ENCODE measurements at places on chromosomes 13 and 19.

GRCh38 chr19:36245210-36246005, 30.5 kb downstream of the ZNF146 start:
- no peak for DNase-seq

- no peak for DNase-seq
Measured at GRCh38 chr19:12187625-12188024, 24.7 kb downstream of the ZNF136 start.

- no peak for DNase-seq
Measured at GRCh38 chr19:1239420-1239795, 1.6 kb upstream of the CBARP start.

DNA sequence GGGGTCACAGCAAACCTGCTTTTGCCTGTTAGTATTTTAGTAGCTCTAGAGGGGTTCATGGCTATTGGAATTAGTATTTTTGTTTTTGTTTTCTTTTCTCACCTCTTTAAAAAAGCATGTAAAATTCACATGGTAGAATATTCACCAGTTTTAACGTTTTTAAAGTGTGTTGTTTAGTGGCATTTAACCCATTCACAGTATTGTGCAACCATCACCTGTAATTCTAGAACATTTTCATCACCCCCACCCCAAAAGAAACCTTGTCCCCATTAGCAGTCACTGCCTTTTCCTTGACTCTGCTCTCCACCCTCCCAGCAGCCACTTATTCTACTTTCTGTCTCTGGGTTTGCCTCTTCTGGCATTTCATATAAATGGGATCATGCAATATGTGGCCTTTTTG, 39.8 kb downstream of the GATAD2A start:
- DNase-seq = no peak

- DNase-seq = peak; percentile 19
Measured at GRCh38 chr19:37855098-37855497, 51.3 kb downstream of the WDR87 start.

- DNase-seq = no peak
Measured at GRCh38 chr13:112818698-112819045, 128.8 kb downstream of the ATP11A start.

GRCh38 chr19:57675881-57676280, 5.9 kb upstream of the ZNF551 start:
- peak; percentile 27 for DNase-seq

- no peak for DNase-seq
Measured at GRCh38 chr13:100529666-100530377, 58.8 kb downstream of the GGACT start.

GRCh38 chr13:28268800-28269223, 130.5 kb downstream of the PAN3 start:
- DNase-seq = no peak

DNA sequence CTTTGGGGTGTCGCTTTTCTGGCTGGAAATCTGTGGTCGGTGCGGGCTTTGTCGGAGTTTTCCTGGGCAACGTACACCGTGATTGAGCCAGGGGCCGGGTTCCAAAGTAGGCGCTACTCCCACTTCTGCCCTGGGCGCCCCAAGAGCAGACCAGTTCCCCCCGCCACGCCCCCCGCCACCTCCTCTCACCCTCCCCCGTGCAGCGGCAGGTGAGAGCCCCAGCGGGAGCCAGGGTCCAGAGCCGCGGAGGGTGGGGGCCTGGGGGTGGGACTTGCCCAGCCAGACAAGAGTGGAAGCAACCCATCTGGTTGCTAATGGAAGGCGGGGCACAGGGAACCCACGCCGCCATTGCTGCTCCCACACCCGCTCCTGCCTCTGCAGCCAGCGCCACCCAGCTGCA, 2195.9 kb downstream of the PCDH9 start:
- DNase-seq = no peak

GRCh38 chr19:7500811-7501450, 12.1 kb upstream of the PEX11G start:
- peak; percentile 38 for DNase-seq

GRCh38 chr19:49339301-49340068, 4.3 kb downstream of the CD37 start:
- peak; percentile 75 for DNase-seq

DNA sequence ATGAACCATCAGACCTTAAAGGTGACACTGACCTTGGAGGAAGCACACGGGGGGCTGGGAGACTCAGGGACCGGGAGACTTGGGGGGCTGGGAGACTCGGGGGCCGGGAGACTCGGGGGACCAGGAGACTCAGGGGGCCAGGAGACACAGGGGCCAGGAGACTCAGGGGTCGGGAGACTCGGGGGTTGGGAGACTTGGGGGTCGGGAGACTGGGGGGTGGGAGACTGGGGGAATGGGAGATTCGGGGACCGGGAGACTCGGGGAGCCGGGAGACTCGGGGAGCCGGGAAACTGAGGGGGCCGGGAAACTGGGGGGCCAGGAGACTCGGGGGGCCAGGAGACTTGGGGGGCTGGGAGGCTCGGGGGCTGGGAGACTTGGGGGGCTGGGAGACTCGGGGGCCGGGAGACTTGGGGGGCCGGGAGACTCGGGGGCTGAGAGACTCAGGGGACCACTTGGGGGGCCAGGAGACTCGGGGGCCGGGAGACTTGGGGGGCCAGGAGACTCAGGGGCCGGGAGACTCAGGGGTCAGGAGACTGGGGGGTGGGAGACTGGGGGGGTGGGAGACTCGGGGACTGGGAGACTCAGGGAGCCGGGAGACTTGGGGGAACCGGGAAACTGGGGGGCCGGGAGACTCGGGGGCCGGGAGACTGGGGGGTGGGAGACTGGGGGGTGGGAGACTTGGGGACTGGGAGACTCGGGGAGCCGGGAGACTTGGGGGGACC, 62.9 kb downstream of the RASA3 start:
- no peak for DNase-seq

DNA sequence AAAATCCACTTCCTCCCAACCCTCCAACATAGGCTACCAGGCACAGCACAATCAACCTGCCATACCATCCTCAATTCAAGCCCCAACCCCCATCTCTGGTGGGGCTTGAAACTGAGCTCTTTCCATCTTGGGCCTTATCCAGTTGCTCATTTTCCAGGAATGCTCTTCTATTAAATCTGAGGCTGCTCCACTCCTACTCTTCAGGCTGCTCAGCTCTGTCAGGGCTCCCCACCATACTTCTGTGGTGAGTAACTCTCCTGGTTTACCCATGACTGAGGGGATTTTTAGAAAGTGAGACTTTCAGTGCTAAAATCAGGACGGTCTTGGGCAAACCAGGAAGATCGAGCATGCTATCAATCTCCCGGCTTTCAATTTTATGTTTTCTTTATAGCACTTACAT, 512.8 kb downstream of the LMO7 start:
- peak; percentile 82 for DNase-seq

DNA sequence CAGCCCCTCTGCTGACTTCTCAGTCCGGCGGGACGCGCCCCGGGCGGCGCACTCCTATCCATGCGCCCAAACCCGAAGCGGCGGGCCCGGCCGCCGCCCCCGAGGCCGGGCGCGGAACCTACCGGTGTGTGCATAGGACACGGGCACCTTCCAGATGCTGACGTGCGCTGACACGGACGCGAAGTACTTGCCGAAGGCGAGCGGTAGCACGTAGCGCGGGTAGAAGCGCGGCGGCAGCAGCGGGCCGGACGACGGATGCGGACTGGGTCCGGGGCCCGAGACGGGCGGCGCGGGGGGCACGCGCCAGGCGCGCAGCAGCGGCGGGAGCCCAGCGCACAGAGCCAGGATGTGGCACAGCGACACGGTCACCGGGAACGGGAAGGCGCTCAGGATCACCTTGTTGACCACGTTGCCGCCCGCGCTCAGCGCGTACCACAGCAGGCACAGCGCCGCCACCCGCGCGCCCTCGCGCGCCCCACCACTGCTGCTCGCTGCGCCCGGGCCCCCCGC, 338 bp downstream of the SLC35E1 start:
- no peak for DNase-seq

- DNase-seq = no peak
Measured at GRCh38 chr19:51830274-51830673, 35.3 kb downstream of the FPR3 start.

DNA sequence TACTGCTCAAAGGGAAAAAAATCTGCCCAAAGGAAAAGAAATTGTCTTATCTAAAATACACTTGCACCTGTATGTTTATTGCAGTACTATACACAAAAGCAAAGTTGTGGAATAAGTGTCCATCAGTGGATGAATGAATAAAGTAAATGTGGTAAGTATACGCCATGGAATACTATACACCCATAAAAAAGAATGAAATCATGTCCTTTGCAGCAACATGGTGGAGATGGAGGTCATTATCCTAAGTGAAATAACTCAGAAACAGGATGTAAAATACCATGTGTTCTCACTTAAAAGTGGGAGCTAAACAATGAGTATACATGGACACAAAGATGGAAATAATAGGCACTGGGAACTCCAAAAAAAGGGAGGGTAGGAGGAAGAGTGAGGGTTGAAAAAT, 3.8 kb upstream of the MUC16 start:
- DNase-seq = no peak

GRCh38 chr13:87788363-87788762, 117.2 kb downstream of the SLITRK5 start:
- DNase-seq = no peak

- DNase-seq = no peak
Measured at GRCh38 chr19:39937787-39938186, 3.4 kb upstream of the FCGBP start.

DNA sequence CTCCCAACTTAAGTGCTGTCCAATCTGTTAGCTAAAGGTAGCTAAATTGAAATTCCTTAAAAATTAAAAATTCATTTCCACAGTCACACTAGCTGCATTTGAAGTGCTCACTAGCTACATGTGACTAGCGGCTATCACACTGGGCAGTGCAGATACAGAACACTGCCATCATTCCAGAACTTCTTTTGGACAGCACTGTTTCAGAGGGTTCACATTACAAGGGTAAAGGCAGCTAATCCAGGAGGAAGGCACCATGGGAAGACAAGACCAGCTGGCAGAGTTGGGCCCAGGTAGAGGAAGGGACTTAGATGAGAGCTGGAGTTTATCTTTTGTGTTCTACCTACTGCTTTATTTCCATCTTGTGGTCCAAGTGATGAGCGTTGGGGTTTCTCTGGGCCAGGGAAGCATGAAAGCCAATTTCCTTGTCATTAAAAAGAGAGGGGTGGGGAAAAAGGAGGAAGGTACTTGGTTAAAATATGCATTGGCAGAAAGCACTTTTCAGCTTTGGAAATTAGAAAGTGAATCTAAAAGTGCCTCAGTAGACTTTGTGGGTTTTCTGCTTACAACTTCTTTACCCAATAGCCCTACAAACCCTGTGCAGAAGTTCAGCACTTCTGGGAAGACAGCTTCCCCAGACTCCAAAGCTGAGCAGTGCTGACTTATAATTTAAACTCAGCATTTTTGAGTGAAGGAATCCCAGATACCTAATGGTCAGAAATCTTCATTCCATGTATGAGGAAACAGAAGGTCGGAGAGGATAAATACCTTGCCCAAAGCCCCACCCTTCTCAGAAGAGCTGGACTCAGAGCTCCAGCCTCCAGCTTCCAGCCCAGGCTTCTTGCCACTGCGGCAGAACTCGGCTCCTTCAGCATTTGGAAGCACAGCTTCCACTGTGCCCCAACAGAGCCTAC, 49.5 kb downstream of the ATP7B start:
- DNase-seq = no peak

DNA sequence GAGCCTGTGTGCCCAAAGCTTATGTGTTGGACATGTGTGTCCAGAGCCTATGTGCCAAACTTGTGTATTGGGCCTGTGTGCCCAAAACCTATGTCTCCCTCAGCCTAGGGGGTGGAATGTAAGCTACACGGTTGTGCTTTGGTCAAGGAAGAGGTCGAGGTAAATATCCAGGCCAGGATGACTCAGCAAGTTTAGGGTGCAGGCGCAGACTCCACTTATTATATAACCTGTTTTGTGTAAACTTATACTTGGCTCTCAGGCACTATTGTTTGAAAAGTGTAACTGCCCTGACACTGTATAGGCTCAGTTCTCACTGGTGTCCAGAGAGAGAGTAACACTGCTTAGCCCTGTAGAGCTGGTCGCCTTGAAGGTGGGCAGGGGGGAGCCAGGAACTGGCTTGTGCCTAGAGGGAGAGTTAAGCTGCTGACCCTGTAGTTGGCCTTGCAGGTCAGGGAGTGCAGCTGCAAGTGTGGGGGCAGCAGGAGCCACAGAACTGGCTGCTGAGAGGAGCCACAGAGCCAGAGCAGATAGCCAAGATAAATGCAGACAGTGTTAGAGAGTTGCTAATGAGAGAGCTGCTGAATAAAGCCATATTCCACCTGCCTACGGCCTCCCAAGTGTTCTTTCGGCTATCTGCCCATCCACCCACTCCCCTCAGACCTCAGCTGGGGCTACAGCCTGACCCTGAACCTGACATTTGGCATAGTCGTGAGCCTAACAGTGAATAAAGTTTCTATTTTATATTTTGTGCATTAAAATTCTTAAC, 517.2 kb upstream of the SLITRK1 start:
- no peak for DNase-seq

DNA sequence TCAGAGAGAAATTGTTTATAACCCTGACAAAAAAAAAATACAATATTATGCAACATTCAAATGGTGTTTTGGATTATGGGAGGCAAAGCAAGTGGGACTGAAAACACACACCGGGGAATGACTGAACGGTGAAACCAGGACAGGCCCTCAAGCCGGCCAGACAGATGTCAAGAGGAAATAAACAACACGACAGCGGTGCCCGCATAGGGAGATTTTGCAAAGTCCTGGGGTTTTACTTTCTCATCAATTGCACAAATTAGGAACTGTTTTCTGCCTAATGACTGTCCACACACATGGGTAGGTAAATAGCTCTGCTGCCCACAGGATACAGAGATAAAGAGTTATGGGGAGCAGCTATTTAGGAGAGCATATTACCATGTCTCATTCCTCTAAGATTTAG, 134.5 kb downstream of the IRS2 start:
- DNase-seq = no peak

GRCh38 chr13:49071341-49071937, 95.7 kb downstream of the FNDC3A start:
- DNase-seq = no peak

DNA sequence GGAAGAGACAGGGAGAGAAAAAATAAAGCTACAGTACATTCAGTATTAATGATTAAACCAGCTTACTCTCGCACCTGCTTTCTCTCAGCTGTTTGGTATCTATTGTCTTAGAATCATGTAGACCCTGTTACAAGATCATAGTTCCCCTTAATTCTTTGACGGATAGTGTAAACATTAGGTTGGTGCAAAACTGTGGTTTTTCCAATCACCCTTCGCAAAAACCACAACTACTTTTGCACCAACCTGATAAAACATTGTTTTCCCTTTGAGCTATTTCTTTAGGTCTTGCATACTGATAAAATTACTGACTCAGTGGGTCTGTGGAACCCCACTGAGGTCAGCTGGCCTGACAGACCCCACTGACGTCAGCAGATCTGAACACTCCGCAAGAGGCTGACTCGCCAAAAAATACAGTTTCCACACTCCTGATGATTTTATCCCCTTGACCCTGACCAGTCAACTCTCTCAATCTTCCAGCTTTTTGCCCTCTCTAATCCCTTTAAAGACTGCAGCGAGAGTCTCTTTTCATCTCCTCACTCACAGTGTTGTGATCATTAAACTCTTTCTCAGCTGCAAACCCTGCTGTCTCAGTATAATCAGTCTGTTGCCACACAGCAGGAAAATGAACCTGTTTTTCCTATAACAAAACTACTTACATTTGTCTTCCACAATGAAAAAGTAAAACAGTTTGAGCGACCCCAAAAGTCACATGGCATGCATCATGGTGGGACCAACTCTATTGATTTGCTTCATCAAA, 123.9 kb downstream of the SLITRK6 start:
- no peak for DNase-seq
